ENCODE measurements at places on chromosomes 12 and 14. TPM values are rescaled to one million over a fixed set of nuclear protein-coding genes. Genes with fewer than 3 reads are reported as not detected.
A peak's percentile ranks its signal among the peaks of the same experiment; 100 is the strongest.

The TGFB3 gene
- total RNA-seq: 15.7 TPM

The DNAH10 gene
- total RNA-seq: 10.1 TPM

The FGD4 gene
- 55.6 TPM for total RNA-seq

The GPR84 gene
- 0.65 TPM for total RNA-seq

The CCDC60 gene
- total RNA-seq: 2.2 TPM

The REM2 gene
- total RNA-seq: 0.83 TPM

The WSCD2 gene
- 0.89 TPM for total RNA-seq

DNA sequence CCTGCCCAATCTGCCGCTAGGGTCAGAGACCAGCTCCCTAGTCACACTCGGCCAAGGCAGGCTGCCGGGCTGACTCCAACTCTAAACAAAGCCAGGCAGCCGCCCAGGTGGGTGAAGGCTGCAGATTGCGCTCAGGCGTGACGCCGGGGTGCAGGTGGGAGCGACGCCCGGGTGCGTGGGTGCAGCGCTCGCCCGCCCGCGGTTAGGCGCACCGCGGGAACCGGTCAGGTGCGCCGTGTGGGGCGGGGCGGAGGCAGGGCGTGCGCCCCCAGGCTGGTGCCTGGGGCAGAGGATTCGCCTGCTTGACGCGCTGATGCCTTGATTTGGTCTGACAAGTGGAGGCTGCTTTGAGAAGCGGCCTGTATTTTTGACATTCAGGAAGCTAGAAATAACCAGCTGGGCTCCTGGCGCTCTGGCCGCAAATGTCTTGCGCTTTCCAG is 126.7 kb upstream of the HIF1A start:
- no peaks in the 10 kb centered on the region for H3K36me3 ChIP-seq
- H3K4me3 ChIP-seq: peak overlapping the region; percentile 45
- DNase-seq: peak; percentile 65

- H3K27ac ChIP-seq: no peak overlapping the region
- no peaks in the 10 kb centered on the region for H3K4me1 ChIP-seq
- H3K4me3 ChIP-seq: no peak overlapping the region
- H3K27me3 ChIP-seq: peaks cover 15% of the 10 kb centered on the region
- no peaks in the 10 kb centered on the region for H3K36me3 ChIP-seq
Measured at GRCh38 chr12:103301642-103302591, 193.9 kb downstream of the C12orf42 start.

DNA sequence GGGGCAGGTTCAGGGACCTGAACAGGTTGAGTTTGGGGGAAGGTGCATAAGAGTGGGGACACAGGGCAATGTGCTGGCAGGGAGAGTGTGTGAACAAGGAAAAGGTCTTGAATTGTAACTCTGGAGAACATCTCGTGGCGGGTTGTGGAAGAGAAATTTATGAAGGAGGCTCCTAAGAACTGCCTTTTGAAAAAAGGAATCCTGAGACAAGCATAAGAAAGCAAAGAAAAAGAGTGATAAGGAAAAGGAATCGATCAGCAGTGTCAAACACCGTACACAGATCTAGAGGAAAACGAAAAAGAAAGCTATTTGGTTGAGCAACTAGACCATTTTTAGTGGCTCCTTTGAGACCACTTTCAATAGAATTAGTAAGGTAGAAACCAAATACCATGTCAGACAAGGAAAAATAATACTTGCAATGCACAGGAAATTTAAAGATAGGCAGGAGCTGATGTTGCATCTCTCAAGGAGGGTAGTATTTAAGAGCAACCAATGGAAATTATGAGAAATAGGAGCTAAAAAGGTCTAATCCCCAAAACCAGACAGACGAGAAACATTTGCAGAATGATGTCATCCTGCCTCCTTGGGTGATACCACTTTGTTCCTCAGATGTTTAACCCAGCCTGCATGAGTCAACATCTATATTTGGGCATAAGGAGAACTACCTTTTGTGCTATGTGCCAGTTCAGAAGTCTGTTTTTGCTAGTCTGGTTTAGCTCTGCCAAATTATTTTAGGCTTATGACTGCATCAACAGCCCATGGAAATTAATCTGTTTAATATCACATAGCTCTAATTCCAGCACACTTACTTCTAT is 64.5 kb upstream of the STK38L start:
- no peaks in the 10 kb centered on the region for H3K36me3 ChIP-seq
- DNase-seq: no peak
- H3K27me3 ChIP-seq: no peaks in the 10 kb centered on the region
- no peaks in the 10 kb centered on the region for H3K4me1 ChIP-seq

GRCh38 chr12:104834607-104835006 is 123.5 kb downstream of the SLC41A2 start:
- DNase-seq: no peak
- H3K4me3 ChIP-seq: no peak overlapping the region
- no peaks in the 10 kb centered on the region for H3K27me3 ChIP-seq
- no peak overlapping the region for H3K27ac ChIP-seq
- no peaks in the 10 kb centered on the region for H3K36me3 ChIP-seq

- no peak for DNase-seq
- H3K27ac ChIP-seq: no peak overlapping the region
- no peaks in the 10 kb centered on the region for H3K36me3 ChIP-seq
Measured at GRCh38 chr14:26261368-26262122, 336.3 kb downstream of the NOVA1 start.

DNA sequence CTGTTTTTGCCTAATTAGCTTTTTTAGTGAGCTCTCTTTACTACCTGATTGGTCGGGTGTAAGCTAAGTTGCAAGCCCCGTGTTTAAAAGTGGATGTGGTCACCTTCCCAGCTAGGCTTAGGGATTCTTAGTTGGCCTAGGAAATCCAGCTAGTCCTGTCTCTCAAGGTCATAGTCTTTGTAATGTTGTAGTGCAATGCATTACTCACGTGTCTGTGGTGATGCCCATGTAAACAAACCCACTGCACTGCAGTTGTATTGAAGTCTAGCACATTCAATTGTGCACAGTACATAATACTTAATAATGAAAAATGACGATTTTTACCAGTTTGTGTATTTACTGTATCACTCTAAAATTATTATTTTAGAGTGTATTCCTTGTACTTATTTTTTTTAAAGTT is 335.5 kb downstream of the NUAK1 start:
- no peaks in the 10 kb centered on the region for H3K36me3 ChIP-seq
- H3K27ac ChIP-seq: no peak overlapping the region
- H3K4me3 ChIP-seq: no peak overlapping the region
- no peaks in the 10 kb centered on the region for H3K4me1 ChIP-seq

GRCh38 chr12:124599074-124599999 is 31.9 kb upstream of the NCOR2 start:
- no peak overlapping the region for H3K4me3 ChIP-seq
- H3K4me1 ChIP-seq: no peaks in the 10 kb centered on the region
- no peak for DNase-seq
- H3K27me3 ChIP-seq: no peaks in the 10 kb centered on the region
- H3K36me3 ChIP-seq: no peaks in the 10 kb centered on the region

GRCh38 chr14:21781543-21781942 is 107.9 kb upstream of the OR4E1 start:
- H3K27ac ChIP-seq: no peak overlapping the region
- no peaks in the 10 kb centered on the region for H3K4me1 ChIP-seq
- H3K4me3 ChIP-seq: no peak overlapping the region

GRCh38 chr14:50773632-50774541 is 57.1 kb downstream of the NIN start:
- peaks cover 66% of the 10 kb centered on the region for H3K36me3 ChIP-seq
- peaks cover 7% of the 10 kb centered on the region for H3K4me1 ChIP-seq
- no peak for DNase-seq
- no peaks in the 10 kb centered on the region for H3K27me3 ChIP-seq
- no peak overlapping the region for H3K27ac ChIP-seq

- H3K4me1 ChIP-seq: no peaks in the 10 kb centered on the region
- H3K4me3 ChIP-seq: peak overlapping the region; percentile 60
- H3K27me3 ChIP-seq: peaks cover 49% of the 10 kb centered on the region
- DNase-seq: no peak
- no peaks in the 10 kb centered on the region for H3K36me3 ChIP-seq
Measured at GRCh38 chr14:104115691-104116287, 22.6 kb upstream of the KIF26A start.

GRCh38 chr14:98906123-98906995 is 365.6 kb downstream of the BCL11B start:
- no peak overlapping the region for H3K4me3 ChIP-seq
- no peak for DNase-seq
- H3K27ac ChIP-seq: no peak overlapping the region
- H3K36me3 ChIP-seq: no peaks in the 10 kb centered on the region

DNA sequence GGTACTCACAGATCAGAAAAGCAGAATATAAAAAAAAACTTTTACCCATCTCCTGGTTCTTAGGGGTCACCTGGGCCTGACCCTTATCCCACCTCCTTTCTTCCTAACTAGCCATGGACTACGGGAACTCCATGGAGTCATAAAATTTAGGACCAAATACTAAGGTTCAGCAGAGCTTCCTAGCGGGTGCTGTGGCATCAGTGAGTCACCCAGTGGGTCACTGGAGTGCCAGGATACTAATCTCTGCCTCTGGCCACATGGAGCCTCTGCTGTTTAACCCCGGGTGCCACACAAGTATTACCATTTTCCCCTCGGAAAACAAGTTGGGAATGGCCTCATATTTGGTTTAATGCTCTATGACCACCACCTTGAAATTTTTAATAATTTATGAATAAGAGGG is 6.9 kb downstream of the ZBTB39 start:
- H3K4me1 ChIP-seq: peaks cover 17% of the 10 kb centered on the region
- no peaks in the 10 kb centered on the region for H3K27me3 ChIP-seq
- no peak overlapping the region for H3K27ac ChIP-seq
- H3K4me3 ChIP-seq: no peak overlapping the region

DNA sequence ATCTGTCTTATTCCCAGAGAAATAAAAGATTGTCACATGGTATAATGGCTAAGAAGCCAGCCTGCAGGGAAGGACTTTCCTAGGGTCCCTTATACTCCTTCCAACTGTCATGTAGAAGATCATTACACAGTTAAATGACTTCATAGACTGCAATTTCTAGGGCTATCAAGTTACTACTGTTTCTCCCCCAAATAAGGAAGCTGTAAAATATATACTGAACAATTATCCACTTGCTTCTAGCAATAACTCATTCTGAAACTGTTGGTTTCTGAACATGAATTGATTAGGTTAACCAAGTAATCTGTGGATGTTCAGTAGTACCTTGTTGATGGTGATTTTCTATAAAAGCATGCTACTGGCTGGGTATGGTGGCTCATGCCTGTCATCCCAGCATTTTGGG is 44.6 kb downstream of the A2ML1 start:
- H3K4me3 ChIP-seq: no peak overlapping the region
- H3K27me3 ChIP-seq: no peaks in the 10 kb centered on the region
- H3K4me1 ChIP-seq: no peaks in the 10 kb centered on the region
- H3K27ac ChIP-seq: no peak overlapping the region
- DNase-seq: no peak
- no peaks in the 10 kb centered on the region for H3K36me3 ChIP-seq

DNA sequence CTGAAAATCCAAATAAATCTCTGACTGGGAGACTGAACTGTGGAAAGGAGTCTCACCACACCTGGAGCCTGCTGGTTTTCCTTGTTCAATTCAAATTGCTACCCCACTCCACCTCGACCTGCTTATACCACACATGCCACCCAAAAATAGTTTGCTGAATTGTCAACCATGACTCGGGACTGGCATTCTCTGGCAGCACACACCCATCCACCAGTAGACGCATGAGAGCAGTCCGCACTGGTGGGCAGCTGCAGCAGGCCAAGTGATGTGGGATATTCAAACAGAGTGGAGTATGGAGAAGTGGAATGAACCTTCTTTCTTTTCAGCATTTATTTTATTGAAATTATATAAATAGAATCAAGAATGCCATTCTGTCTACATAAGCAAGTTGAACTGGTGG is 38.7 kb upstream of the SYCP3 start:
- no peak overlapping the region for H3K4me3 ChIP-seq
- no peak for DNase-seq
- no peaks in the 10 kb centered on the region for H3K27me3 ChIP-seq
- H3K4me1 ChIP-seq: no peaks in the 10 kb centered on the region

DNA sequence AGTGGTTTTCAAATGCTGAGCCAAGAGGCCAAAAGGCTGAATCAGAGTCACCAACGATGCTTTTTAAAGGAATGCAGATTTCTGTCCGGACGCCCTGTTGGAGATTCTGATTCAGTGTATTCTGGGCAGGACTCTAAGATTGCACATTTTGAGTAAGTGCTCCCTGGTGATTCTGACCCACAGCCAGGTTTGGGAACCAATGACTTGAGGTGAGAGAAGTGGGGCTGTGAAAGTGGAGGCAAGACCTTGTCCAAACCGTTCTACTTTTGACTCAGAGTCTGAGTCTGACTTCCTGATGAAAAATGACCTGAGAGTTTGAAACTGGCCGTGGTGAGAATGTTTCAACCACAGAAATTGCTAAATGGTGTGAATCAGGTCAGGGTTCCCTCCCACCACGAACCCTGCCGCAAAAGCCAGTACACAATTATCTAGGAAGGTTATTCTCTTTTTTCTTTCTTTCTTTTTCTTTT is 90.2 kb downstream of the NTN4 start:
- no peaks in the 10 kb centered on the region for H3K27me3 ChIP-seq
- no peak overlapping the region for H3K27ac ChIP-seq
- H3K4me3 ChIP-seq: no peak overlapping the region
- no peaks in the 10 kb centered on the region for H3K4me1 ChIP-seq
- no peak for DNase-seq

GRCh38 chr12:70910666-70911065 is 9.9 kb downstream of the PTPRR start:
- H3K36me3 ChIP-seq: no peaks in the 10 kb centered on the region
- DNase-seq: no peak
- no peaks in the 10 kb centered on the region for H3K27me3 ChIP-seq
- H3K4me3 ChIP-seq: no peak overlapping the region

GRCh38 chr14:101590616-101591015 is 29.3 kb downstream of the DIO3 start:
- H3K4me1 ChIP-seq: no peaks in the 10 kb centered on the region
- H3K27me3 ChIP-seq: no peaks in the 10 kb centered on the region
- H3K27ac ChIP-seq: no peak overlapping the region

GRCh38 chr12:120225852-120226640 is 25.1 kb upstream of the RPLP0 start:
- H3K4me1 ChIP-seq: peaks cover 76% of the 10 kb centered on the region
- H3K36me3 ChIP-seq: peaks cover 46% of the 10 kb centered on the region
- DNase-seq: peak; percentile 85
- H3K27ac ChIP-seq: peak overlapping the region; percentile 82

DNA sequence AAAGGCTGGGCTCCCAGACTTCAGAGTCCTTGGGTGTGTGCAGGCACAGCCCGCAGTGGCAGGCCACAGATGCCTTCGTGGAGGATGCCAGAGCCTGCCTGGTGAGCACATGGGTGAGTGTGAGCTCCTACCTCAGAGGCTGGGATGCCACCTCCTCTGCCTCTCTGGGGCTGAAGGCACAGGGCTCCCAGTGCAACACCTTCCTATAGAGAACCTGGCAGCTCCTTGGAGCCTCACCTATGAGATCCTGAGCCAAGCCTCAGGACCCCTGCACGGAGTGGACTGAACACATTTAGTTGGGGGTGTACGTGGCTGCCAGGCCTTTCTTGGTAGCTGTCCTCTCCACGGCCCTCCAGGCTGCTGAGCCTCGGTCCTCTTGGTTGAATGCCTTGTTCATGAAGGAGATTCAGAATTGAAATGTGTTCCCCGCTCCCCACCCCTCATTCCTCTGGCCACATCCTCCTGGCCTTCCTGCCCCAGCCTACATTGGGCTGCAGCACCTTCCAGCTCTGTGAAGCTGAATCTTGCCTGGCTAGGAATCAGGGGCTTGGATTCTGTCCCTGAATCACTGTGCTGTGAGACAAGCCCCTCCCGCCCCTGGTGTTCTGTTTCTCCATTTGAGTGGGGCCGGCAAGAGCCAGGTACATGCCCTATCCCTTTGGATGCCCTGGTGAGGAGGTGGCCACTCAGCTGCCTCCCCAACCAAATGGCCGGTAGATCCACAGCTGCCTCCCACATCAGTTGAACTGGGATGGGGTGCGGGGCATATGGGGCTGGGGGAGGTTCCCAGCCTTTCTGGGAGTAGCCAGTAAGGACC is 38.7 kb upstream of the TRAF3 start:
- no peaks in the 10 kb centered on the region for H3K27me3 ChIP-seq
- H3K4me3 ChIP-seq: no peak overlapping the region
- no peak for DNase-seq
- H3K4me1 ChIP-seq: no peaks in the 10 kb centered on the region
